ENCODE measurements at places on chromosomes 3 and 15.

- no peak for DNase-seq
Observed at GRCh38 chr3:43331381-43331780, 45.0 kb downstream of the SNRK start.

DNA sequence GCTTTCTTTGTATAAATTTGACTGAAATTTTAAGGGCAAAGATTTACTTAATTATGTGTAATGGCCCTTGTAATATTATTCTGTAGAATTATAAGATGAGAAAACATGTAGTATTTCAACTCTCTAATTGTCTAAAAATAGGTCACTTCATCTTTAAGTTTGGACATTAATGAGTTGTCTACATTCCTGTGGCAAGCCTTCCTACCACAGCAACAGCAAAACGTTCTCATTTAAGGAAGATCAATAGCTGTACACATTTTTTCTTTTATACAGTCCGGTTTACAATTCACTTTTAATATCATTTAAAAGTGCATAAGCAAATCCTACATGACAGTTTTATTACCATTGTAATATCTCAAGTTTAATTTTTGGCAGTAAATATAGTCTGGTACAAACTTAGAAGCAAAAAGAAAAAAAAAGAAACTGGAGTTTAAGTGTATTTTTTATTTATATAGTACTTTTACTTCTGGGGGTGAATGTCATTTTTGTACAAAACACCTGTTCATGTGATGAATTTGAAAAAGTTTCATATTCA, 501.8 kb downstream of the ZPLD1 start:
- no peak for DNase-seq

GRCh38 chr15:100484443-100484842, 44.3 kb downstream of the CERS3 start:
- no peak for DNase-seq

GRCh38 chr15:77653832-77654480, 21.2 kb upstream of the LINGO1 start:
- no peak for DNase-seq

- DNase-seq: no peak
Observed at GRCh38 chr3:150293401-150294001, 114.6 kb upstream of the TSC22D2 start.

DNA sequence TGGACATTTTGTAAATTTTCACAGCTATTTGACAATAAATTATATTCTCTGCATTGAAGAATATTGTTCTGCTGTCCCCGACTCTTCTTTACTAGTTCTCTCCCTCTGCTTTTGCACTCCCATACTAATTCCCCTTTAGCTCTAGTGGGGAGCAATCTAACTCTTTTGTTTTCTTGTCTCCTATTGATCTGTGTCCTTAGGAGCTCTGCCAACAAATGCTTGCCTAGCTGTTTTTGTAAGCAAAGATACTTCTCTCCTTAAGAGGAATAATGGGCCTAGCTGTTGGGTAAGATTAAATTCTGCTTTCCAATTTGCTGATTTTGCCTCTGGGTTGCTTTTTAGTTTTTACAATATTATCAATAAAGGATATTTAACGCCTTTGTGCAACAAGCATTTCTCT, 17.7 kb downstream of the ADAMTSL3 start:
- no peak for DNase-seq

DNA sequence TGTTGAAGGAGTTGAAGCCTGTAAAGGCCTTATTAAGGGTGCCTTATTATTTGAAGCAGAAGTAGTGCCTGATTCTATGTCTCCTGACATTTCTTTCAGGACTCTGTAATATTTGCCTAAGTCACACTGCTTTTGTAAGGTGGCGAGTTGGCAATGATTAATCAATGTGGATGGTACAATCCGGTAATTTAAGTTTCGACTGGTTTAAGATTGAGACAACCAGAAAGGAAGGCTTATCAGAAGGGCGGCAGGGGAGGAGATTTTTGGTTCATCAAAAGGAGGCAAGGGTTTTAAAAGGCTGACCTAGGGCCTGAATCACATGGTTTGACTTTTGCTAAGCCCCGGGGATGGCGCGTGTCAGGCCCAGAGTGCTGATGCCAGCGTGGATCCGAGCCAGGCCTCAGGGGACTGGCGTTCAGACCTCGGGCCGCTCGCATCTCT, 830 bp upstream of the RNF13 start:
- DNase-seq: no peak

DNA sequence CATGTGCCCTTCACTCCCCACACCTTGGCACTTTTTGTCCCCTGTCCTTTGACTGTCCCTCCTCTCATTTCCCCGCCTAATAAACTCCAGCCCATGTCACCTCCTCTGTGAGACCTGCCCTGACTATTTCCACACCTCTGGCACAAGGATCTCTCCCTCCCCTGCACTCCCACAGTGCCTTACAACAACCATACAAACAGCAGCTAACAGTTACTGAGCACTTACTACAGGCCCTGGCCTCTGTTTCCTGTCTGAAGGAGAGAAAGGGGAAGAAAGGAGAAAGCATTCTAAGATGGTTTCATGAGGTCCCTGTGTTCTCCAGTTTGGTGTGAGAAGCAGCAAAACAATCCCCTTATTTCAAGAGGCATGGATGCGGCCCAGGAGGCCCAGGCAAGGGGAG, 20.0 kb upstream of the TRH start:
- no peak for DNase-seq

- no peak for DNase-seq
Observed at GRCh38 chr15:69524814-69525213, 72.2 kb downstream of the RPLP1 start.

GRCh38 chr15:48989170-48989569, 25.5 kb upstream of the SHC4 start:
- DNase-seq: no peak

- DNase-seq: no peak
Observed at GRCh38 chr15:64019764-64020163, 26.5 kb downstream of the DAPK2 start.

DNA sequence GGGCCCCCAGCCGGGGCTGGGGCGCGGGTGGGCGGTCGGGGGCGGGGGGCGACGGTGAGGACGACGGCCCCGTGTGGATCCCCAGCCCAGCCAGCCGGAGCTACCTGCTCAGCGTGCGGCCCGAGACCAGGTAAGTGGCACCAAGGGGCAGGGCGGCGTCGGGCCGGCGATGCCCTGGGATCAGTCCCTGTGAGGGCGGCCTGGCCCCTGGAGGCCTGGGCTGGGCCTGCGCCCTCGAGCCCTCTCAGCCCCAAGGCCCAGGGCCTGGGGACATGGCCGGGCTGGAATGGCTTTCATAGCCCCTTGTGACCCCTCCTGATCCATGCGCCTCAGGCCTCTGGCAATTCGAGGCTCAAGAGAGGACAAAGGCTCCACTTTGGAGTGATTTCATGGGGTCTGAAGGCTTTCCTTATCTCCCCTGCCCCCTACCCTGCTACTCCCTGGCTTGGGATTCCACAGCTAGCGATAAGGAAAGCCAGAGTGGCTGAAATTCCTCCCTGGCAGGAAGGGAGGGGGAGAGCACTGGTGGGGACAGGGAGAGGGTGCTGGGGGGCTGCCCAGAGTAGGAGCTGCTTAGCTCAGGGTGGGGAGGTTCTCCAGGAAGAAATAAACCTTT, 418 bp downstream of the ALPK3 start:
- no peak for DNase-seq

- no peak for DNase-seq
Observed at GRCh38 chr15:79541196-79541595, 109.1 kb downstream of the MINAR1 start.

DNA sequence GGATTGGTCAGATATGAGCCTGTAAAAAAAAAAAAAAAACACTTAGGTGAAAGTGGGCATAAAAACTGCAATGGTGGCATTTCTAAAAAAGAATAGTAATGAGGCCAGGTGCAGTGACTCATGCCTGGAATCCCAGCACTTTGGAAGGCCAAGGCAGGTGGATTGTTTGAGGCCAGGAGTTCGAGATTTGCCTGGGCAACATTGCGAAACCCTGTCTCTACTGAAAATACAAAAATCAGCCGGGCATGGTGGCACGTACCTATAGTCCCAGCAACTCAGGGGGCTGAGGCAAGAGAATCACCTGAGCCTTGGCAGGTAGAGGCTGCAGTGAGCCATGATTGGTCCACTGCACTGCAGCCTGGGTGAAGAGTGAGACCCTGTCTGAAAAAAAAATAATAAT, 38.3 kb upstream of the BHLHE40 start:
- DNase-seq: no peak

GRCh38 chr3:57596495-57597126, 533 bp downstream of the ARF4 start:
- peak; percentile 48 for DNase-seq

GRCh38 chr15:69697916-69698315, 245.3 kb downstream of the RPLP1 start:
- no peak for DNase-seq

GRCh38 chr3:45199837-45200648, 26.0 kb downstream of the TMEM158 start:
- no peak for DNase-seq

DNA sequence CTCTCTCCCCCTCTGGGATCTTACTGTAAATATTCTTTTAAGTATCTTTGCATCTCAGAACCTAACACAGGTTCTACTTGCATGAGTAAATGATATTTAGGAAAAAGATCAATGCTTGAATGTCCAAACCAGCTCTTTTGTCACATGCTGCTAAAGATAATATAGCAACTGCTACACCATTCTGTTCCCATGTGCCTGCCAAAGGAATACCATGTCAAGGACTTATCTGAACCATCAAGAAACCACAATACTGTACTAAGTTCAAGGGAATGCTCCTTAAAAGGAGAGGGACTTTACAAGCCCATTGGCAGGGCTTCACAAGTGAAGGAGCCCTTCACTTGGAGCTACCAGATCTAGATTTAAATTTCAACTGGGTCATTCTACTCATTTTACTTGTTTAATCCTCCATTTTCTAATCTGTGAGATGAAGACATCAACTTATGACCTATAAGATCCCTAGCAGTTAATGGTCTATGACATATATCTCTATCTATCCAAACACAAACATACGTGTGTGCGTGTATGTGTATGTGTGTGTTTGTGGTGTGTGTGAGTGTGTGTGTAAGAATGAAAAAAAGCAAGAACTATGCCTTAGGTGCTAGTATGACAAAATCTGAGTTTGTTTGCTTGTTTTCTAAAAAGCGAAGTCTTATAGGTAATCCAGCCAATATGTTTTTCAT, 13.0 kb upstream of the SEC62 start:
- DNase-seq: no peak

GRCh38 chr3:141191097-141191749, 40.4 kb upstream of the PXYLP1 start:
- DNase-seq: no peak

DNA sequence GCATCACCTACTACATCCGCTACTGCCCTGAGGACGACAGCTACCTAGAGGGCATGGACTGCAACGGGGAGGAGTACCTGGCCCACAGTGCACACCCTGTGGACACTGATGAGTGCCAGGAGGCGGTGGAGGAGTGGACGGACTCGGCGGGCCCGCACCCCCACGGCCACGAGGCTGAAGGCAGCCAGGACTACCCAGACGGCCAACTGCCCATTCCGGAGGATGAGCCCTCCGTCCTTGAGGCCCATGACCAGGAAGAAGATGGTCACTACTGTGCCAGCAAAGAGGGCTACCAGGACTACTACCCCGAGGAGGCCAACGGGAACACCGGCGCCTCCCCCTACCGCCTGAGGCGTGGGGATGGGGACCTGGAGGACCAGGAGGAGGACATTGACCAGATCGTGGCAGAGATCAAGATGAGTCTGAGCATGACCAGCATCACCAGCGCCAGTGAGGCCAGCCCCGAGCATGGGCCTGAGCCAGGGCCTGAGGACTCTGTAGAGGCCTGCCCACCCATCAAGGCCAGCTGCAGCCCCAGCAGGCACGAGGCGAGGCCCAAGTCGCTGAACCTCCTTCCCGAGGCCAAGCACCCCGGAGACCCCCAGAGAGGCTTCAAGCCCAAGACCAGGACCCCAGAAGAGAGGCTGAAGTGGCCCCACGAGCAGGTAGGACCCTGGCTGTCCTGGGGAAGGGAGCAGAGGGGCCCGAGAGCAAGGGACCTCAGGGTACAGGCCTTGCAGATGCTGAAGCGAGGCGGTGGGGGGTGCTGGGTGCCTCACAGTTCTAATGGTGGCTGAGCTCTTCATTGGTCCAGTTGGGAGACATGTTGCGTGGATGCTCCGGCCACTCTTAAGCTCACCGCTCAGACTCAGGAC, 168.6 kb downstream of the APBA2 start:
- DNase-seq: no peak

- no peak for DNase-seq
Observed at GRCh38 chr15:85702321-85703101, 92.2 kb downstream of the KLHL25 start.

DNA sequence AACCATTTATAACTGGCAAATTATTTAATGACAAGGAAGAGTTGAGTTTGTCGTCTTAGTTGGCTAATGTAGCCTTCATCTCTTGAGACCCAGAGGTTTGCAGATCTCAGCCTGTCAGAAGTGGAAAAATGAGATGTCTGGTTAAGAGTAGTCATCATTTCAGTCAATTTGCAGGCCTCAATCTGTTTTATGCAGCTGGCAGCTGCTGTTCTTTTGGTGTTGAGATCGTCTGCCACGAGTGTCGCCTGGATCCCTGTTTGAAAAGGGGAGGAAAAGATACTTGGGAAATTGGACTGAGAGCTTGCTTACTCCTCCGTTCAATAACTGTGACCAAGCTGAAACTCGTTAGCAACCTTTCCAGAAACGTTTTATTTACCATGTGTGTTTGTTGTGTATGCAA, 2.3 kb downstream of the PHLDB2 start:
- no peak for DNase-seq

GRCh38 chr3:148964809-148965208, 26.5 kb upstream of the GYG1 start:
- DNase-seq: no peak

DNA sequence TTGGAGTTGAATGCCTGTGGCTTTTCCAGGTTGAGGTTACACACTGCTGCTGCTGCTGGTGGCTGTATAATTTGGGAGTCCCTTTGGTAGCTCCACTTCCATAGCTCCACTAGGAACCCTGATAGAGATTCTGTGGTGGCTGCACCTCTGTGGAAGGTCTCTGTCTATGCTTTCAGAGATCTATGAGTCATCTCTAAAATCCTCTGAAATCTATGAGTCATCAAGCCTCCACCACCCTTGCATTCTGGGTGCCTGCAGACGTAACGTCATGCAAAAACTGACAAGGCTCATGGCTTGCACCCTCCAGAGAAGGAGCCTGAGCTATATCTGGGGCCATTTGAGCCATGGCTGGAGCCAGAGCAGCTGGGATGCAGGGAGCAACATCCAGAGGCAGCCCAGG, 1037.0 kb upstream of the CFAP20DC start:
- DNase-seq: no peak

- no peak for DNase-seq
Observed at GRCh38 chr15:90981681-90982080, 12.7 kb downstream of the PRC1 start.

GRCh38 chr3:29466442-29466841, 185.6 kb downstream of the RBMS3 start:
- no peak for DNase-seq

DNA sequence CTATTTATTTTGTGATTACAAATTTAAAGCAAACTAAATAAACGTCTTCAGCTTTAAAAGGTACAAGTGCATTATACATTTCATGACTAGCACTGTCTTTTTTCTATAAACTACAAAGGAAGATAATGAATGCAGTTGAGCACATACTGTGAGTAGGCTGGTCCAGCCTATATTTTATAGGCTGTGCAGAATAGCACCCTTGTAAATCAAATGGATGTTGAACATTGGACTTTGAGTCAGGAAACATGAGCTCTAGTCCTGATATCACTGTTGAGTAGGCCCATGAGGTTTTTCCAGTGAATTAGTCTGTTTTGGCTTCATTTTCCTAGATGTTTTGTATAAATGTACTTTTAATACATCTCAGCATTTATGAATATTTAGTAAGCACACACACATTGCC, 447.3 kb upstream of the KCNMB2 start:
- DNase-seq: no peak

- no peak for DNase-seq
Observed at GRCh38 chr3:81874738-81875137, 113.3 kb upstream of the GBE1 start.

Measured in activated CD8-positive, alpha-beta memory T cell treated with anti-CD3 and anti-CD28 coated beads for 1 hour (primary cell).